ENCODE measurements at places on chromosomes 3 and 15. TPM values are rescaled to one million over a fixed set of nuclear protein-coding genes. Genes with fewer than 3 reads are reported as not detected.

PARL gene
- total RNA-seq = 58.1 TPM

AP3B2 gene
- total RNA-seq = 0.26 TPM

CCK gene
- total RNA-seq = 5.9 TPM

TGM5 gene
- total RNA-seq = not detected

TRAT1 gene
- total RNA-seq = not detected

KLHL25 gene
- total RNA-seq = 4.7 TPM
